ENCODE measurements at places on chromosomes 5 and 9.

DNA sequence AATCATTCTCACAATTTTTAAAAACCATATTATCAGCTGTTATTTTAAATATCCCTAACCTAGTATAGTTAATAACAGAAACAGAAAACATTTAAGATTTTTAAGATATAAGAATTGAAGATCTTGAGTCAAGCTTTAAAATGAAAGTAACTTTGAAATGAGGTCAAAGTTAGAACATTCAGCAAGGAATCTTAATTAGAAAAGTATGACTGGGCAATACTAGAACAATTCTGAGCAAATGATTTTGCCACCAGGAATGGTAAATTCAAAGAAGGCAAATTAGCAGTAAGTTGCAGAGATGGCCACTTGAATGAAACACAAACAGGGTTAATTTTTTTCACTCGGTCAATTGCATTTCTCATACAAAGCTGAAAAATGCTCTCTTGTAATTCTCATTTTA lies 117.9 kb downstream of the NXNL2 start:
- no peak for DNase-seq

GRCh38 chr5:92372766-92373165 lies 989.6 kb upstream of the ARRDC3 start:
- DNase-seq: no peak

DNA sequence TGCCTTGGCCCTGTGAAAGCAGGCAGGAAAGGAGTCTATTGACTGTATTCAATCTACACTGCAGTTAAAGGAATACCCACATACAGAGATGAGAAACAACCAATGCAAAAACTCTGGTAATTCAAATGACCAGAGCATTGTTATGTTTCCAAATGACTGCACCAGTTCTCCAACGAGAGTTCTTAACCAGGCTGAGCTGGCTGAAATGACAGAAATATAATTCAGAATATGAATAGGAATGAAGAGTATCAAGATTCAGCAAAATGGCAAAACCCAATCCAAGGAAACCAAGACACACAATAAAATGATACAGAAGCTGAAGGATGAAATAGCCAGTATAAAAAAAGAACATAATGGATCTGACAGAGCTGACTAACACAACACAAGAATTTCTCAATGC lies 119.1 kb downstream of the HTR4 start:
- DNase-seq: no peak

- no peak for DNase-seq
These were observed 1587.6 kb upstream of the C9orf72 start for GRCh38 chr9:29160763-29161353.

DNA sequence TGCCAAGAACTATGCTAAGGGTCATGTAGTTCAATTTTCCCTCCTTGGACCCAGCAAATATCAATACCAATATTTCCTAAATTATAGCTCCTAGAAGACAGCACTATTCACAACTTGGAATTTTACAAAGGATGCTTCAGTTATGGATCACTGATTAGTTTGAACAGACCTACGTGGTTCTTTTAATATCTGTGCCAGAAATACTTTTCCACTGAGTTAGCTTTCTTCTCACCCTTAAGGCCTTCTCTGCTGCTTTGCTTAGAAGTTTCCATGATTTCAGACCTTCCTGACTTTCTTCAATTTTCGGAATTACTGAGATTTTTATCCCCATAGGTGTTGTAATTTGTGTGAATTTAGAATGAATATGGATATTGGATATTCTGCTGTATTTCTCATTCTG lies 380.4 kb downstream of the PSAT1 start:
- no peak for DNase-seq

DNA sequence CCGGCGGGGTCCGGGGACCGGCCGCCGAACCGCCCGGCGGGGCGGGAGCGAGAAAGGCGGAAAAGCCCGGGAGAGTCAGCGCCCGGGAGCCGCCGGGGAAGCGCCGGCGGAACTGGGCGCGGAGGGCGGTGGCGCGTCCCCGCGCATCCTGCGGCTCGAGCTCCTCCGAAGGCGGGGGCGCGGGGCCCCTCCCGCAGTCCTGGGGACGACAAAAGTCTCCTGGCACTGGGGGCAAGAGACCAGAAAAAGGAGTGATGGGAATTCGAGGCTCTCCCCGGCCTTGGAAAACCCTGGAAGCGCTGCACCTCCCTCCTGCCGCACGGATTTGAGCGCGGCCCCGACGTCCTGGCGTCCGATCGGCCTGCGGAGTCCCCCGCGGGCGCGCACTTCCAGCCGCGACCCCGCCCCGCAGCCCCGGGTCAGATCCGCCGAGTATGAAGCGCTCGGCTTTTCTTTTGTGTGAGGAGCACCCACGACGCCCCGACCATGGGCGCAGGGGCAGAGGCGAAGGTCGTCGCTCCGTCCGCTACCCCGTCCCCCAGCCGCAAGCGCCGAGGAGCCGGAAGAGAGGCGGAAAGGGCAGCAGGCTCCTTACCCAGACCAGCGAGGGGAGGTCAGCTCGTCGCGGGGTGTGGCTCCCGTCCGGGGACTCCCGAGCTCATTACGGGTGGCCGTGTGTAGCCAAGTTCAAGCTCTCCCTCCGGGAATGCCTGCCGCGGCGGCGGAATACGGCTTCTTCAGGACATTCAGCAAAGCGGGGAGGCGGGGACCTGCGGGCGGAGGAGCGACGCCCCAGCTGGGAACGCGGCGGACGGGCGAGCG lies at the start of gene EPB41L4A:
Gene EPB41L4A, minus strand, starts transcription at position 114 of the 822 bp plus-strand sequence. CDS start 238 bp downstream, outside the sequence.
- no peak for DNase-seq

DNA sequence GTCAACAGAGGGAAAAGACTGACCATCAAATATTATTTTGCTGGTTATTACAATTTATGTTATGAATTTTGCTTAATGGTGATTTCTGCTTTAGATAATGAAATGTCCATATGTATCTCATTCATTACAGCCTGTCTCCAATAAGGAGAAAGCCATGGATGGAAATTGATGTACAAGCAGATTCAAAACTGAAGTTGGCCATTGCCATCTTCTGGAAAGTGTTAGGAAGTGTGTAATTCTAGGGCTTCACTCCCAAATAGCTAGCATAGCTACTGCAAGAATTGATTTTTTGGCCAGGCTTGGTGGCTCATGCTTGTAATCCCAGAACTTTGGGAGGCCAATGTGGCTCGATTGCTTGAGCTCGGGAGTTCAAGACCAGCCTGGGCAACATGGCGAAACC lies 45.8 kb downstream of the DYNC2I2 start:
- no peak for DNase-seq

DNA sequence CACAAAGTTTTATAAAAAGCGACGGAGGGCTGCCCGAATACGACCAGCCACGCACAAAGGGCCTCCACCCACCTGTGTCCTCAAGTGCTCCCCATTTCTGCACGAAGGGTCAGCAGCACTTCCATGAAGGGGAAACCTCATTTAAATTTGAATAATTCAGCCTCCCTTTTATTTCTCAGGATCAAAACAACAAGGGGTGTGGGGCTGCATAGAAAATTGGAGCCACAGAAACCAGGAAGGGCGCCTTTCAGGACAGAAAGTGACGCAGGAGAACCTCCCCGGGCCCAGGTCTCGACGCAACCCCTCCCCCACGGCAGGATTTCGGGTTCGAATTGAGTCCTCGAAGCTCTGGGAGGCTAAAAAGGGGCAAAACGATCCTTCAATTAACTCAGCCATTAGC lies 2.1 kb downstream of the NRARP start:
- no peak for DNase-seq

DNA sequence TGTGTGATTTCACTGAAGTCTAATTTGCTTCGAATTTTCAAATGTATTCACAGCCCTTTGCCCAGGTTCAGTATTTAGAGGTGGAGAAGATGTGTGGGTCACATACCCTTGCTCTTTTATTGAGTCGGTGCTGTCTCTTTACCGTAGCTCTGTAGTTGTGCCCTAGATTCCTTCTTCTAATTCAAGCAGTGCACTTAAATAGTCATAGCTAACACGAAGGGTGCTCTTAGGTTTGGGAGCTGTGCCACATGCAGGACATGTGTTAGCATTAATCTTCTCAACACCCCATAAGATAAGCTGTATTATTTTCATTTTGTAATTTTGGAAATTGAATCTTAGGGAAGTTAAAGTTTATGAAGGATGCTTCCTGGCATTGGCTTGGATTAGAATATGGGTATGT lies 293.3 kb downstream of the MAST4 start:
- DNase-seq: no peak

DNA sequence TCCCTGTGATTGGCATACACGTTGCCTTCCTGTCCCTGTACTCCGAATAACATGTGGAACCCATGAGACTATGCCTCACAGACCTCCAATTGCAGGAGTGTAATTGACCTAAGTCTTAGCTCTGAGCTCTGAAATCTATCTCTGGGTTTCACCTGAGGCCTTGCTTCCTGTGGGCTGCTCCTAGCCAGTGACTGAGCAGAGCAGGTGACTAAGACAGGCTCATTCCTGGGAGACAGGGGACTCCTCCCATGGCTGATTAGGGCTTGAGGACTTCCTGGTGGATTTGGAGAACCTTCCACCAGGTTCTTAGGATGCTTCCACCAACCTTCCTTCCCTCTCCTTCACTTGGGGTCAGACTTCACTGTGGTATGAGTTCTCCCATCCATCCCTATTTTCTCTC lies 22.3 kb upstream of the MIER3 start:
- no peak for DNase-seq

- DNase-seq: no peak
These were observed 598.2 kb upstream of the KLF4 start for GRCh38 chr9:108087781-108088180.

DNA sequence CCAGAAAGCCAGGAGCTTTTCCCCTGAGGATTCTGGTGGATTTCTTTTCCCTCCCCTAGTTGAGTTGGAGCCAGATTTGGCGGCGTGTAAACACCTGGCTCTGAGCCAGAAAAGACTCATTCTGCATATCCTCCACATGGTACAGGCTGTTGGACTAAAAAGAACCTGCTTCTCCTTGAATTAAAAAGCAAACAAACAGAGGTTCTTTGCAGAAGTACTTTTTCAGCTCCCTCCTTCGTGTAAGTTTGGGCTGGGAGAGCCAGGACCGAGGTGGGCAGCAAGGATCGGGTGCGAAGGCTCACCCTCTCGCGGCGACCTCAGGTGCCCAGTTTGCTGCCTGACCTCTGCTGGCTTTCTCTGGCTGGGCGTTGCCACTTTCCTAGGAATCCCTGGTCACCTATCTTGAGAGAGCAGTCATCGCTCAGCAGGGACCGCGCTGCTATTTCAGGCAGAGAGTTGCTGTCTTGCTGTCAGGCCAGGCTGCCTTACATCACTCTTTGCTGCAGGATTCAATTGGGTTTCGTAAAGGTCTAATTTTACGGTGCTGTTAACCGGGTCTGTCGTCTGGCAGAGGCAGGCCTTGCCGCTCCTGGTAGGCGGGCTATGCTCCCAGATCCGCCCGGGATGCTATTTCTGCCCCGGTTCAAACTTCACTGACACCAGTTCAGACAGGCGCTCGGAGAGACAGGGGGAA lies 3.2 kb downstream of the PAPPA start:
- no peak for DNase-seq

GRCh38 chr5:91776249-91776648 lies 393.1 kb upstream of the ARRDC3 start:
- no peak for DNase-seq

DNA sequence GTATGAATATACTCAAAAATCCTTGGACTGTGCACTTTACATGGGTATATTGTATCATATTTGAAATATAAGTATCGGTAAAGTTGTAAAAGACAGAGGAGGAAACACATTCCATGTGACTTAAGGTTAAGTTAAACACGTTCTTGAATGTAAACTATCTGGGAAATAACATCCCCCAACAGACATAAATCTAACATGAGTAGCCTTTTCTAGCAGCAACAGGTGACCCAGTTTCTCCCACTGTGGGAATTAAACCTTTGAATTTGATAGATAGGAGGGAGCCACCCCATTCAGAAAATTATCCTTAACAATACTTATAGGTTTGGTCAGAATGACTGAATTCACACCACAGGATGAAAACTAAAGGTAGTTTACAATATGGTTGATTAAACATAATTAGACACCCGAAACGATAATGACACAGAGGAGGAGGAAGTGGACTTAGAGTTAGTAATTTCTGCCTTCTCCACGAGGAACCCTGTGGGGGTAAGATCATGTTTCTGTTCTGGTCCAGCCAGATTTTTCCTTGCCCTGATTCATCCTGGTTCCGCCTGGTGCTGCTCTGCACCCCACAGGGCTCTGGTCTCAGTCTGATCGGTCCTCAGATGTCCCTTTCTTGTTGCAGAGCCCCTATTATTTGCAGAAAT lies 84.6 kb upstream of the DNAH5 start:
- DNase-seq: no peak

DNA sequence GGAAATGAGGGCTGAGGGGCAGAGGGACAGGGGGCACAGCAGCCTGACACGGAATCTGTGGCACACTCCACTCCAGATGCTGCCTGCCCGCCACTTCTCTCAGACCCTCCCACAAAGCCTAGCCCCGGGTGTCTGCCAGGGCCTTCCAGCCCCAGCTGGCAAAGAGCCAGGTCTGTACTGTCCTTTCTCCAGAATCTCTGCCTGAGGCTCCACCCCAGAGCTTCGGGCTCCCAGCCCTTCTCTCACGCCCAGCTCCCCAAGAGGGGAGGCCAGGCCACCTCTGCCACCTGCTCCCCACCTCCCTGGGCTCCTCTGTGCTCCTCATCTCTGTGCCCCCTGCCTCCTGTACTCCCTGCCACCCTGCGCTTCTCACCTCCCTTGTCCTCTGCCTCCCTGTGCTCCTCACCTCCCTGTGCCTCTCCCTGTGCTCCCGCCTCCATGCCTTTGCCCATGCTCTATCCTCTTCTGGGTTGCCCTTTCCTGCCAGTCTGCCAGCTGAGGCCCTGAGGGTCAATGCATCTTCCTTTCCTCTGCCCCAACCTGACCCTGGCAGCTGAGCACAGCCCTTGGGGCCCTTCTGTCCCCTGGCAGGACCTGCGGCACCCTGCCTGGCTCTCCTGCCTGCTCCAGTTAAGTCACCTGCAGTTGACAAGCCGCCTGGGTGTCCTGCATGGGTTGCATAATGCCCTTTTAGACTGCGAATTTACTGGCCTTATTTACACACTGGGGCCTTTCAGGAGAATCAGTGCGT lies 36.4 kb downstream of the RASGEF1C start:
- no peak for DNase-seq

DNA sequence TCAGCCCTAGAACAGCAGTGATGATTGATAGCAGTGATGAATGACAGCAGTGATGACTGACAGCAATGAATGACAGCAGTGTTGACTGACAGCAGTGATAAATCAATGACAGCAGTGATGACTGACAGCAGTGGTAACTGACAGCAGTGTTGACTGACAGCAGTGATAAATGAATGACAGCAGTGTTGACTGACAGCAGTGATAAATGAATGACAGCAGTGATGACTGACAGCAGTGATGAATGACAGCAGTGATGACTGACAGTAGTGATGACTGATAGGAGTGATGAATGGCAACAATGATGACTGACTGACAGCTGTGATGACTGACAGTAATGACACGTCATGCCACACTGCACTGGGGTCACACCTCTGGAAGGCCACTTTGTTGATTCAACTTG lies 106.8 kb downstream of the ENTREP1 start:
- DNase-seq: no peak

GRCh38 chr5:178298283-178298807 lies 65.7 kb upstream of the PHYKPL start:
- DNase-seq: no peak

- no peak for DNase-seq
These were observed 639.4 kb downstream of the PDE4D start for GRCh38 chr5:59254055-59254687.
